Stimulated activated CD4-positive, alpha-beta T cell treated with anti-CD3 and anti-CD28 coated beads, Interleukin-1b, Interleukin-23, amount 100 ng/mL, for 1 hour (primary cell): ENCODE measurements at places on chromosomes 5 and 9.

GRCh38 chr9:88388886-88389605 lies 802 bp downstream of the SPIN1 start:
- DNase-seq, result no peak

GRCh38 chr9:110626101-110626829 lies 42.3 kb upstream of the MUSK start:
- DNase-seq, result no peak

DNA sequence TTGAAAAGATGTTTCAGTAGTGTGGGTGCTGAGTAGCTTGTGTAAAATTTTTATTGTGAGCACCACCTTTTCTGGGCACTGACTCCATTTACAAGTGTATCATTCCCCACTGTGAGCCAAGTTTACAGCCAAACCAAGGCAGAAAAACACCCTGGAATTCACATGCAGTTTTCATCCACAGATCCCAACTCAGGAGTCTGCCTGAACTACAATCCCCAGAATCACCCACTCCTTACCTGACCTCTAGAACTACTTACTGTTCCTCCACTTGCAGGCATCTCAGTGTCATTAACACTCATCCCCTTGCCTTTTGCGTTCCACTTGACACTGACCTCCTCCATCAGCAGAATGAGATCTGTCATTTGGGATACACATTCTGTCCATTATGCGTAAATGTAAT lies 2042.6 kb upstream of the CDH6 start:
- DNase-seq, result no peak

DNA sequence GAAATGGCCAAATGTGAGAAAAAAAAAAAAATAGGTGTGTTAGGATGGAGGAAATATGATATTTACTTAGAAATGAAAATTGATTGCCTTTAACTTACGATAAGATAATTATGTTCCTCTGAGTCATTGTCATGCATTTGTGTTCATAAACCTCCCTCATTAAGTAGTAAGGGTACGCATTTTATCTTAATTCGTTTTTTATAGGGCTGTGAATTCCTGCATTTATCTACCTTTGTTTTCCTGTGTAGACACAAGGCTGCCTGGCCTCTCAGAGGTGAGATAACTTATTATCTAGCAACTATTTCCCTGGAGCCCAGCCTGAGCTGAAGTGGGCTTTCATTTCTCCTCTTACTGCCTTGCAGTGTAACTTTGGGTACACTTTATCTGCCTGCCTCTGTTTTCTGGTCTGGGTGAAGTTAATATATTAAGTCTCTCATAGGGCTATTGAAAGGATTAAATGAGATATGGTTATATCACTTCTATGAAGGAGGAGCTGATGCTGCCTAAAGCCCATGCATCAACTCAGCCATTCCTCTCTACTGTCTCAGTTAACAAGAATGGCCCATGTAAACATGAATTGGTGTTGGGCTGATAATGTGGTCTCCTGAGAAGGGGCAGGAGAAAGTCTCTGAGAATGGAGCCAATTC lies 103.8 kb upstream of the KLF4 start:
- no peak for DNase-seq

- no peak for DNase-seq
Measured at GRCh38 chr5:102778478-102778877, 23.4 kb downstream of the PAM start.

- no peak for DNase-seq
Measured at GRCh38 chr5:101897914-101898313, 398.2 kb downstream of the SLCO4C1 start.

- no peak for DNase-seq
Measured at GRCh38 chr5:43065387-43065947, 25.3 kb upstream of the ANXA2R start.

- no peak for DNase-seq
Measured at GRCh38 chr5:179223961-179224360, 121.3 kb downstream of the ADAMTS2 start.

- no peak for DNase-seq
Measured at GRCh38 chr9:76521244-76521681, 62.3 kb downstream of the GCNT1 start.

GRCh38 chr9:118624608-118625007 lies 744.6 kb downstream of the BRINP1 start:
- no peak for DNase-seq

GRCh38 chr5:87361536-87362213 lies 51.1 kb downstream of the CCNH start:
- DNase-seq, result no peak

DNA sequence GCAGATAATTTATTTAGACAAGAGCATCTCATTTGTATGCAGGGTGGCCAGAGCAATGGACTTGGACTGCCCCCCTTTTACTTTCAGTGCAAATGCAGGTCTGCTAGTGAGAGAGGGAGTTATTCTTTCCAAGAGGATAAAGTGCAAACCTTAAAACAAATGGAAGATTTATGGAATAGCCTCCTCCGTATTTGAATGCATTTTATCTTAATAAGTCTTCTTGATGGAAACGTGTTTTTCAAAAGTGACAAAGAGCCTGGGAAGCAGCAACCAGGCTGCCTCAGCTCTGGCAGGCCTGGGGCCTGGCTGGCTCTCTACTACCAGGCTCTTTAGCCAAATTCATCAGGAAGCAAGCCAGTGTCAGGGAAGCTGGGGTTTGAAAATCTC lies 6.8 kb downstream of the NR2F1 start:
- no peak for DNase-seq

DNA sequence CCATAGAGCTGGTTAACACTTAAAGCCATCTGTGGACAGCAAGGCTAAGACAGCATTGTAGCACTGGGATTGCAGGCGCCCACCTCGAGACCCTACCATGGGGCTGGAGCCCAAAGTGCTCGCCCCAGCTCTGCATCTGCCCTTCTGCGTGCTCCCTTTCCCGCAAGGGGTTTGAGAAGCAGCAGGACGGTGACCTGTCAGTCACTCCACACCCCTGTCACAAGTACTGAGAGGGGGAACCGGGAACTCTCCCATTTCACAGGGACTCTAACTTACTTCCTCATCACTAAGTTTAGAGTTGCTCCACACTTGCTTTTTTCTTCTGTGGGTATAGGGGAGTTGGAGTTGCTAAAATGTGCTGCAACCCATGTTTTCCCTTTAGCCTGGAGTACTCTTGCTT lies 273.2 kb downstream of the SMARCA2 start:
- no peak for DNase-seq

DNA sequence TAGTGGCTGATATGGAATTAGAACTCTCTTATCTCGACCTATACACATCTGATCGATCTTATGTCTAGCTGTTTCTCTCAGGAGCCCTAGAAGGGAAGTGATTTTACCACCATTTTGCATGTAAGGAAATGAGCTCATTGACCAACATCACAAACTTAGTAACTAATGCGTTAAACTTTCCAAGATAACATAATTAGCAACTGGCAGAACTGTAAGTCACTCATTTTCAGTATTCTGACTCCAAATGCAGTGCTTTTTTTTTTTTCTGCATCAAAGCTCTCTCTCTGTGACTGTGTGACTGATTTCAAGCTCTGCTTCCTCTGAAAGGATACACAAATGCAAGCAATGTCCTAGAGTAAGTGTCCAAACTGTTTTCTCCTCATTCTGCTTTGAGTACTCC lies 68.1 kb upstream of the FBXL7 start:
- no peak for DNase-seq

DNA sequence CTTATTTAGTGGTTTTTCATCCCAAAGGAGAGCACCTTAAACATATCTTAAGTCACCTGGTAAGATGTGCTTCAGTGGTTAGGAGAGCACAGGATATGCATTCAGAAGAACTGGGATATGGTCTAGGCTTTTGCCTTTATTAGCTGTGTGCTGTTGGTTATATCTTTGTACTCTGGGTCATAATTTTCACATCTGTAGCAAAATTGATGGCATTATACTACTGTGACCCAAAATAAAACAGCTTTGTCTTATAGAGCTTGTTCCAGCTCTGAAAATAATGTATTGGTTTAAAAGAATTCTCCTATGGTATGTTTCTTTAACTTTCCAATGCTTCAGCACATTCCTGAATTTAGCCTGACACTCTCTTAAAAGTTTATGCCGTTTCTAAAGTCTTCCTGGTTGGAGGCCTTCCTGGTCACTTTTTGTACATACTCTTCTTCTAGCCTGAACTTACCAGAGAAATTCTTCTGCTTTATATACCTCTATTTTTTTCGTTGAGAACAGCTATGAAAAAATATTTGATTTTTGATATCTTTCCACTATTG lies 337.1 kb upstream of the MPDZ start:
- no peak for DNase-seq

DNA sequence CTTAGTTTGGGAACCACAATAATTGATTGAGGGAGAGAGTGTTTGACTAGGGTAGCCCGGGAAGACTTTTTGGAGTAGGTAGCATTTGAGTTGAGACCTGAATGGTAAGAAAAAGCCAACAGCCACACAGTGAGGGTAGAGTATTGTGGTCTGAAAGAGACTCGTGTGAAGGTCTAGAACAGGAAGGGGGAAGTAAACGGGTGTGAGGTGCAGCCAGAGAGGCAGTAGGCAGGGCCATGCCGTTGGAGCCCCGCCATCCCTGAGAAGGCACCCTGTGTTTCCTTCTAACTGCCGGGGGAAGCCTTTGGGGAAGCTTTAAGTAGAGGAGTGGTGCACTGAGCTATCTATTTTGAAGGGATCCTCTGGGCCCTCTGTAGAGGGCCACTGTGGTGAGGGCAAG lies 3.5 kb upstream of the F2RL2 start:
- DNase-seq, result no peak

- DNase-seq, result no peak
Measured at GRCh38 chr5:14373685-14374084, 207.9 kb upstream of the OTULINL start.

DNA sequence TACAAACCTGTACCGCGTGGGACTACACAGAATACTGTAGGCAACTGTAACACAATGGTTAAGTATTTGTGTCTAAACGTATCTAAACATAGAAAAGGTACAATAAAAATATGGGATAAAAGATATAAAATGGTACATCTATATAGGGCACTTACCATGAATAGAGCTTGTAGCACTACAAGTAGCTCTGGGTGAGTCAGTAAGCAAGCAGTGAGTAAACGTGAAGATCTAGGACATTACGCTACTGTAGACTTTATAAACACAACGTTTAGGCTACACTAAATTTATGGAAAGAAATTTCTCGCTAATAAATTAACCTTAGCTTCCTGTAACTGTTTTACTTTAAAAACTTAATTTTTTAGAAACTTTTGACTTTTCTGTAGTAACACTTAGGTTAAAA lies 46.5 kb downstream of the MRPS27 start:
- DNase-seq, result no peak

DNA sequence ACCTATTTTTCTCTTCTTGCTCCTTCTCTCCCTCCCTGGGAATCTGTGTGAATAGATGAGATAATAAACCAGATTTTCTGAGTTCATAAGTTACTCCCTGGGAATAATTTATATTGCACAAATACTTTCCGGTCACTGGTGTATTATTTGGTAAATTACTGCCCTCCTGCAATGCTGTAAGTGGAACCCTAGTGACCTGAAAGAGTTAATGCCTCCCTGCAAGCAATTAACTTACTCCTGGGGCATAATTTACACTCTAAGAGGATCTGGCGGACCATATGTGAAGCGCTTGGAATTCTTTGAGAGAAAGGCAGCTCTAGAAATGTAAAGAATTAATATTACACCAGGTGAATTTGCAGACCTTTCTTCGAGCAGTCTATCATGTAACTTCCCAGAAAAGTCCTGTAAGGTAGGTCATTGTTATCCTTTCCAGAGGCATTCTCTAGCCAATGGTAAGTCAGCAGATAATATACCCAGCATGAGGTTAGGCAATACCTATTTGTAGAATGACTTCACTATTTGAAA lies 7.0 kb upstream of the GDNF start:
- no peak for DNase-seq

DNA sequence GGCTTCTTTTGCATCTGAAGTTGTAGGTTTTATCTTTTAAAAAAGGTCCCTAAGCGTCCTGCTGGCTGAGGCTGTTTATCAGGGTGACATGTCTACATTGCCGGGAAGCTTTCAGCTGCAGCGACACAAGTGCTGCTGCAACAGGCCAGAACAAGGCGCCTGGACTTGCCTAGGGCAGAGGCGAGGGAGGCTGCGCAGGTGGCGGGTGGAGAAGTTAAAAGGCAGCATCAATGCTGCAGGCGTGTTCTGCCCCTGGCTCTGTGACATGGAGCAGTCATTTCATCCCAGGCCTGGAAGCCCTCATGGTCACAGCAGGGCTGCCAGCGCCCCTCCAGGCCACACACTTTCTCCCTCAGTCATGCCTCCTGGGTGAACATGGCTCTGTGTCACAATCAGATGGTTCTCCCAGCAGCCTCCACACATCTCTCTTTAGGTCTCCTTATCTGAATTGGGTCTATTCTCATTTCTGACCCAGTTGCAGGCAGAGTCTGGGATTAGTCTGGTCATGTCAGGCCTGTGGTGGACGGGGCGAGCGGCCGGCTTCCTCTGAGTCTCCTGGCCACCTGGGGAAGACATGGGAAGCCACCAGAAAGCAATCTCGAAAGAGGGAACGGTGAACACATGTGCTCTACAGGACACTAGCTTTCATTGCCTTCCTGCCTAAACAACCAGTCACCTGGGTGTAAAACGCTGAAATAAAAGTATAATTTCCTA lies 41.3 kb downstream of the IRX2 start:
- no peak for DNase-seq

DNA sequence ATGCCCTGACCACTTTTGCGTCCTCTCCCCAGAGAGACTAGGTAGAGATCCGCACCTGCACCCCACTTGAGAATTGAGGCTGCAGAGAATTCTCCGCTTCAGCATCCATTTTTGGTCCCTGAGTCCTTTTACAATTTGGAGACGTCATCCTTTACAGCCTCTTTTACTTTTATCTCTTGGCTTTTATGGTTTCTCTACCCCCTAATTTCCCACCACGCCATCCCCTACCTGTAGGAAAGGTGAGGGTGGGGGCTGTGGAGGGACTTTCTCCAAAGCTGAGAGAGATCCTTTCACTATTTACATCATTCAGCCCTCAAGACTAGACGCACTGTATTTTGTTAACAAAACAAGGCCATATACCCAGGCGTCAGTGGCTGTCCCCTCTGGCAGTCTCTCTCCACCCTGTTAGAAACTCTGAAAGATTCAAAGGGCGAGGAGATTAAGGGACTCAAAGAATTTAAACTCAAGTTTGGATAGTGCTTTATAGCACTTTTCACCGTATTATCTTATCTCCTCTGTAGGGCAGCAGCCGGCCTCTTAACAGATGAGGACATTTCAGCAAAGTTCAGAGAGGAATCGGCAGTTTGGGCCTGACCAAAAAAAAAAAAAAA lies 1.7 kb downstream of the MSX2 start:
- no peak for DNase-seq

DNA sequence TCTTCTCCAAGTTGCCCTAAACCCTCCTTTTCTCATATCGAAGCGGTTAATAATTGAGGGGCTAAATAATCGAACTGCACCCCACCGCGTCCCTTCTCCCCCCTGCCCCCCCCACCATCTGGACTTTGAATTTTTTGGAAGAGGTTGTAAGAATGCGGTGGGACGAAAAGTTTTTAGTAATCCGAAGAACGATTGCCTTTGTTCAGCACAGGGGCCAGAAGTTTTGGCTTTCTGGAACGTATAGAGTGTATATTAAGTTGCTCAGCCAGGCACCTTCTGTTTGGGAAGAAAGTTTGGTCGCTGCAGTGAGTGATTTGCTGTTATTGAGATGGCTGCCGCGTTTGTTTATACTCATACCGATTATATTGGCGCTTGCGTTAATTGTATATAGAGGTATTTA lies 518 bp downstream of the ERBIN start:
- no peak for DNase-seq
